ENCODE measurements at places on chromosomes 3 and 15. TPM values are rescaled to one million over a fixed set of nuclear protein-coding genes. Genes with fewer than 3 reads are reported as not detected.

- H3K36me3 ChIP-seq, result no peaks in the 10 kb centered on the region
- no peak overlapping the region for H3K27ac ChIP-seq
- no peak overlapping the region for H3K4me3 ChIP-seq
- no peaks in the 10 kb centered on the region for H3K27me3 ChIP-seq
- no peak for DNase-seq
Measured at GRCh38 chr3:3627114-3627513, 172.1 kb upstream of the LRRN1 start.

DNA sequence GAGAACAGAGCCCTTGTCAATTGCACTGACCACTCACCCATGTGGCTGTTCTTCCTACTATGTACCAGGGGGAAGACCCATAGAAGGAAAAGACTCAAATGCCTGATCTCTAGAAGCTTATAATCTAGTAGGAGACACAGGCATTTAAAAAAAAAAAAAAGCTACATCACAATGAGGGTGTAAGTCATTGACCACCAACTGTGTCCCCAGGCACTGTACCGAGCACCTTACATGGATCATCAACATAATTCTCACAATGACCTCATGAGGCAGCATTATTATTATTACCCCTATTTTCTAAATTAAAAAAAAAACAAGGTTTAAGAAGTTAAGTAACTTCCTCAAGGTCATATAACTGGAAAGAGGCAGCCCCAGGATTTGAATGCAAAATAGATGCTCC, 247.4 kb downstream of the SHOX2 start:
- no peaks in the 10 kb centered on the region for H3K4me1 ChIP-seq
- no peak for DNase-seq
- no peaks in the 10 kb centered on the region for H3K36me3 ChIP-seq

GRCh38 chr3:83189634-83190033, 1428.2 kb upstream of the GBE1 start:
- H3K4me3 ChIP-seq, result no peak overlapping the region
- H3K27me3 ChIP-seq, result no peaks in the 10 kb centered on the region
- no peaks in the 10 kb centered on the region for H3K36me3 ChIP-seq
- H3K4me1 ChIP-seq, result no peaks in the 10 kb centered on the region
- no peak overlapping the region for H3K27ac ChIP-seq

- H3K27ac ChIP-seq, result no peak overlapping the region
- no peak overlapping the region for H3K4me3 ChIP-seq
- H3K4me1 ChIP-seq, result peaks cover 6% of the 10 kb centered on the region
- no peaks in the 10 kb centered on the region for H3K27me3 ChIP-seq
- H3K36me3 ChIP-seq, result no peaks in the 10 kb centered on the region
Measured at GRCh38 chr3:36804295-36805055, 40.1 kb upstream of the DCLK3 start.

DNA sequence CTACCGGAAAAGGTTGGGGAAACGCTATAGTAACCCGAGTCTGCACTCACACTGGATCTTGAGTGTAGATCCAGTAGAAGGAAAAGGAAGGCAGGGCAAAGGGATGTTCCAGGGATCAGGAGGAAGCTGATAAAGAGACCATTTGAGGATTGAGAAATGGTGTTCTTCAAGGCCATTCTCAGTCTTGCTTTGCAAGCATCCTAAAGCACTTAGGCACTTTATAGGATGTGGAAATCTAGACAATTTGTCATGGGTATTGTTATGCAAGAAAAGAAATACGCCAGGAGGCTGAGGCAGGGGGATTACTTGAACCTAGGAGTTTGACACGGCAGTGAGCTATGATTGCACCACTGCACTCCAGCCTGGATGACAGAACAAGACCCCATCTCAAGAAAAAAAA, 13.2 kb upstream of the SCAMP5 start:
- H3K27me3 ChIP-seq, result no peaks in the 10 kb centered on the region
- no peaks in the 10 kb centered on the region for H3K4me1 ChIP-seq
- no peak for DNase-seq
- H3K4me3 ChIP-seq, result no peak overlapping the region
- H3K27ac ChIP-seq, result no peak overlapping the region

Gene CHRM5
- total RNA-seq, result not detected

GRCh38 chr15:69435985-69436384, 16.6 kb upstream of the RPLP1 start:
- no peak overlapping the region for H3K4me3 ChIP-seq
- H3K27ac ChIP-seq, result no peak overlapping the region
- DNase-seq, result no peak
- no peaks in the 10 kb centered on the region for H3K4me1 ChIP-seq
- H3K36me3 ChIP-seq, result peaks cover 49% of the 10 kb centered on the region
- H3K27me3 ChIP-seq, result no peaks in the 10 kb centered on the region

- H3K27ac ChIP-seq, result no peak overlapping the region
- no peak for DNase-seq
Measured at GRCh38 chr3:46947546-46947901, 29.0 kb downstream of the CCDC12 start.

DNA sequence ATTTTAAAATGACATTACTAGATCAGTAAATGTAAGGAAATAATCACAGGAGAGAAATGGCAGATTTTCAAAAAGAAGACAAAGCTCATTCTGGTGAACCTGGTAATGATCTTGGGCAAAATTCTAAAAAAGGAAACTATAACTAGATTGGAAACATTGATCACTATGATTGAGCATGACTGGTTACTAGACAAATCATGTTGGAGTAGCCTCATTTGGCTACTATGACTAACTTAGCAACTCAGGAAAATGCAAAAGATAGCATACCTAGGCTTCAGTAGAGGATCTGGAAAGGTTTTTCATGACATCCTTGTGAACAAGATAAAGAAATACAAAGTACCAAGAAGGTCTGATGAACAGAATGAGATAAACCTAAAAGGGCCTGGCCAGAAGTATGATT, 7.6 kb upstream of the TMF1 start:
- H3K4me3 ChIP-seq, result no peak overlapping the region
- no peak overlapping the region for H3K27ac ChIP-seq
- peaks cover 39% of the 10 kb centered on the region for H3K36me3 ChIP-seq
- DNase-seq, result no peak
- H3K4me1 ChIP-seq, result no peaks in the 10 kb centered on the region
- no peaks in the 10 kb centered on the region for H3K27me3 ChIP-seq

- no peak overlapping the region for H3K27ac ChIP-seq
- H3K36me3 ChIP-seq, result peaks cover 12% of the 10 kb centered on the region
- H3K4me3 ChIP-seq, result no peak overlapping the region
- H3K4me1 ChIP-seq, result no peaks in the 10 kb centered on the region
- no peaks in the 10 kb centered on the region for H3K27me3 ChIP-seq
- DNase-seq, result no peak
Measured at GRCh38 chr15:44490622-44491021, 46.3 kb upstream of the EIF3J start.

Gene HRH1
- 0.09 TPM for total RNA-seq

DNA sequence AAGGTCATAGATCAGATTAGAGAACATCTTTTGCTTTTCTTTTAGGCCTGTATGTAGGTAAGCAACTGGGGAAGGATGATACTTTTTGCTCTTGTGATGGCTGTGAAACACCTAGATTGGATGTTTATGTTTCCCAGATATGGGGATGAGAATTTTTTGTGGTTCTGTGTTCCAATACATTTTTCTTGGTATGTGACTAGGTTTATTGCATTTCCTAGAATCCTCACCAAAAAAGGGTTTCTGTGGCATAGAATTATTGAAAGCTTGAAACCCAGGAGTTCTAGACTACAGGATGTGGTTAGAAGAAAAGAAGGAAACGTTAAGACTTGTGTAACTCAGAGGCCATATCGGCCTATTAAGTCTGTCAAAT, 25.8 kb downstream of the OXNAD1 start:
- H3K27me3 ChIP-seq, result no peaks in the 10 kb centered on the region
- DNase-seq, result no peak

DNA sequence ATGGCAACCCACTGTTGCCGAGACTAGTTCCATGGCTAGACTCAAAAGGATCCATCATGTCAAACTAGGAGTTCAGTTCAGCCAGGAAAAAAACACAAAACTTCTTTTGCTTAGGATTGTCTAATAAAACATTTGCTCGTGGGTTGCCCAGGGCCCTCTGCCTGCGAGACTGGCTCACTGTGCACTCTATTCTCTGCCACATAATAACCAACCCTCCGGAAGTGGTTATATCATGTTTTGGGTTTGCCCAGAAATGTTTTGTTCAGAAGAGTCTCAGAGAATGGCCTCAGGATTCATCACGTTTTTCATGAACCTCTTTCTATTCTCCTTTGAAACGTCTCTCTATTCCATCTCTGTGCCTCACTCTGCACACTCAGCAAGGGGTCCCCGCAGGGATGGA, 216.1 kb downstream of the SV2B start:
- no peak overlapping the region for H3K27ac ChIP-seq
- H3K36me3 ChIP-seq, result no peaks in the 10 kb centered on the region
- H3K4me1 ChIP-seq, result no peaks in the 10 kb centered on the region
- no peaks in the 10 kb centered on the region for H3K27me3 ChIP-seq
- no peak for DNase-seq

- no peak overlapping the region for H3K4me3 ChIP-seq
- no peaks in the 10 kb centered on the region for H3K36me3 ChIP-seq
- H3K4me1 ChIP-seq, result no peaks in the 10 kb centered on the region
- DNase-seq, result no peak
- H3K27me3 ChIP-seq, result no peaks in the 10 kb centered on the region
Measured at GRCh38 chr15:26639966-26640365, 132.9 kb downstream of the GABRB3 start.

- peak; percentile 87 for DNase-seq
- H3K4me1 ChIP-seq, result peaks cover 11% of the 10 kb centered on the region
- H3K4me3 ChIP-seq, result no peak overlapping the region
- no peaks in the 10 kb centered on the region for H3K36me3 ChIP-seq
- no peak overlapping the region for H3K27ac ChIP-seq
- no peaks in the 10 kb centered on the region for H3K27me3 ChIP-seq
Measured at GRCh38 chr3:179898024-179898423, 138.7 kb downstream of the PEX5L start.

- DNase-seq, result no peak
- H3K36me3 ChIP-seq, result no peaks in the 10 kb centered on the region
- H3K27ac ChIP-seq, result no peak overlapping the region
- H3K4me1 ChIP-seq, result peaks cover 40% of the 10 kb centered on the region
- no peak overlapping the region for H3K4me3 ChIP-seq
Measured at GRCh38 chr3:20080956-20081554, 40.8 kb downstream of the KAT2B start.

Gene CCR9
- total RNA-seq, result not detected

- H3K36me3 ChIP-seq, result no peaks in the 10 kb centered on the region
- H3K4me1 ChIP-seq, result no peaks in the 10 kb centered on the region
- no peak overlapping the region for H3K27ac ChIP-seq
- no peak overlapping the region for H3K4me3 ChIP-seq
- no peaks in the 10 kb centered on the region for H3K27me3 ChIP-seq
- no peak for DNase-seq
Measured at GRCh38 chr3:158167737-158168557, 58.1 kb downstream of the RSRC1 start.

DNA sequence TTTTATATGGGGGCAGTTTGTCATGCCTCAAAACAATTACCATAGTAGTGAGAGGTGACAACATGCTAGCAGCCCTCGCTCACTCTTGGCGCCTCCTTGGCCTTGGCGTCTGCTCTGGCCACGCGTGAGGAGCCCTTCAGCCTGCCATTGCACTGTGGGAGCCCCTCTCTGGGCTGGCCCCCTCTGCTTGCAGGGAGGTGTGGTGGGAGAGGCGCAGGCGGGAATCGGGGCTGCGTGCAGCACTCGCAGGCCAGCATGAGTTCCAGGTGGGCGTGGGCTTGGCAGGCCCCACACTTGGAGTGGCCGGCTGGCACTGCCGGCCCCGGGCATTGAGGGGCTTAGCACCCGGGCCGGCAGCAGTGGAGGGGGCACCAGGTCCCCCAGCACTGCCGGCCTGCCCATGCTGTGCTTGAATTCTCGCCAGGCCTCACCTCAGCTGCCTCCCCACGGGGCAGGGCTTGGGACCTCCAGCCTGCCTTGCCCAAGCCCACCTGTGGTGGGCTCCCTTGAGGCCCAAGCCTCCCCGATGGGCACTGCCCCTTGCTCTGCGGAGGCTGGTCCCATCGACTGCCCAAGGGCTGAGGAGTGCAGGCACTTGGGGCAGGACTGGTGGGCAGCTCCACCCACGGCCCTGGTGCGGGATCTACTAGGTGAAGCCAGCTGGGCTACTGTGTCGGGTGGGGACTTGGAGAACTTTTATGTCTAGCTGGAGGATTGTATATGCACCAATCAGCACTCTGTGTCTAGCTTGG, 38.8 kb upstream of the EIF5A2 start:
- no peak overlapping the region for H3K4me3 ChIP-seq
- H3K27me3 ChIP-seq, result no peaks in the 10 kb centered on the region
- no peak for DNase-seq
- H3K27ac ChIP-seq, result no peak overlapping the region
- no peaks in the 10 kb centered on the region for H3K36me3 ChIP-seq

GRCh38 chr3:40617084-40617483, 92.3 kb downstream of the ZNF621 start:
- no peaks in the 10 kb centered on the region for H3K27me3 ChIP-seq
- no peaks in the 10 kb centered on the region for H3K36me3 ChIP-seq
- no peak overlapping the region for H3K27ac ChIP-seq

DNA sequence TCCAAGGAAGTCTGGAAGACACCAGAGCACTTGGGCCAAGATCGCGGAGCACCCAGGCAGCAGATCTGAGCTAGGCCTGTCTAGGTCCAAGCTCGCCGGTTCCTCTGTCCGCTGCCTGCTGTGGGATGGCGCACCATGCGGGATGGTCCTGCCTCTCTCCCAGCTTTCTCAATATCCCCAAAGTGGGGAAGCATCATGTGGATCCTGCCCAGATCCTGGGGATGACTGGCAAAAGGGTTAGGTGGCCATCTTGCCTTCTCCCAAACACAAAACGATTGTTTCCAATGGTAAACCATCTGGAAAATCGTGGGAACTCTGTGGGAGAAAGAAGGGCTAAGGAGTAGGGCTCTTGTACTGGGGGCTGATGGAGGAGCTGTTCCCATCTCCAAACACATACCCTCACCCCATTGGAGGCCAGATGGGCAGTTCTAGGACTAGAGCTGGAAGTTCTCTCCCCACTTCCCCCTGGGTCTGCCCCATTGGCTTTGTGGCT, 8.9 kb downstream of the PRKCD start:
- DNase-seq, result no peak
- H3K27ac ChIP-seq, result no peak overlapping the region
- H3K4me1 ChIP-seq, result peaks cover 36% of the 10 kb centered on the region
- H3K36me3 ChIP-seq, result no peaks in the 10 kb centered on the region

GRCh38 chr3:181941250-181941649, 229.5 kb downstream of the SOX2 start:
- H3K27ac ChIP-seq, result no peak overlapping the region
- H3K27me3 ChIP-seq, result no peaks in the 10 kb centered on the region
- peaks cover 33% of the 10 kb centered on the region for H3K4me1 ChIP-seq
- DNase-seq, result no peak
- H3K36me3 ChIP-seq, result no peaks in the 10 kb centered on the region

GRCh38 chr15:57861034-57861638, 154.6 kb downstream of the POLR2M start:
- DNase-seq, result peak; percentile 51
- H3K27ac ChIP-seq, result no peak overlapping the region
- H3K27me3 ChIP-seq, result no peaks in the 10 kb centered on the region
- no peak overlapping the region for H3K4me3 ChIP-seq

Data from neural progenitor cell (in vitro differentiated cells).